NCI-H1436 treated with DMSO at 0.1 percent for 48 hours (cell line): ENCODE measurements at places on chromosomes 6 and 20.

GRCh38 chr6:33944686-33945411 is 141.0 kb upstream of the MLN start:
- DNase-seq: no peak

GRCh38 chr6:33000055-33000454 is 9.3 kb downstream of the HLA-DOA start:
- DNase-seq: no peak

GRCh38 chr6:160791981-160792418 is 90.0 kb downstream of the PLG start:
- DNase-seq: no peak

GRCh38 chr6:134938896-134939295 is 11.0 kb downstream of the ALDH8A1 start:
- DNase-seq: no peak

GRCh38 chr20:38222231-38222922 is 38.2 kb downstream of the KIAA1755 start:
- no peak for DNase-seq

GRCh38 chr20:18527836-18528235 is 20.1 kb downstream of the SEC23B start:
- no peak for DNase-seq

GRCh38 chr20:63290677-63291472 is 2.1 kb upstream of the COL20A1 start:
- DNase-seq: no peak

DNA sequence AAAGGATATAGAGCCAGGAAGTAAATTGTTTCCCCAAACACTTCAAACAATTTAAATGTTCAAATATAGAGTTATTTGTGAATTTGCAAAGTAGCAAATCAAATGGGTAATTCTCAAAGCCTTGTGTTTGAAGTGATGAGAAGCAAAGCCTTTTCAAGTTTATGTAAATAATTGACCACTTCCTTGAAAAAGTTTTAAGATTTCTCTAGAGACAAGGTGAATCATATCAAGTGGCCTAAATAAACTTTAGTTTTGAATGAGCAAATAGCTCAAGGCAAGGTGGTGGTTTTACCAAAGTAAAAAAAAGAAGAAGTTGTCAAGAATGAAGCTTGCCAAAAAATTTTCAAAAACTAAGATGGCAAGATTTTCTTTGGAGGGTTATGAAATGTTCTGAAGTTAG is 42.6 kb upstream of the IFNGR1 start:
- no peak for DNase-seq

DNA sequence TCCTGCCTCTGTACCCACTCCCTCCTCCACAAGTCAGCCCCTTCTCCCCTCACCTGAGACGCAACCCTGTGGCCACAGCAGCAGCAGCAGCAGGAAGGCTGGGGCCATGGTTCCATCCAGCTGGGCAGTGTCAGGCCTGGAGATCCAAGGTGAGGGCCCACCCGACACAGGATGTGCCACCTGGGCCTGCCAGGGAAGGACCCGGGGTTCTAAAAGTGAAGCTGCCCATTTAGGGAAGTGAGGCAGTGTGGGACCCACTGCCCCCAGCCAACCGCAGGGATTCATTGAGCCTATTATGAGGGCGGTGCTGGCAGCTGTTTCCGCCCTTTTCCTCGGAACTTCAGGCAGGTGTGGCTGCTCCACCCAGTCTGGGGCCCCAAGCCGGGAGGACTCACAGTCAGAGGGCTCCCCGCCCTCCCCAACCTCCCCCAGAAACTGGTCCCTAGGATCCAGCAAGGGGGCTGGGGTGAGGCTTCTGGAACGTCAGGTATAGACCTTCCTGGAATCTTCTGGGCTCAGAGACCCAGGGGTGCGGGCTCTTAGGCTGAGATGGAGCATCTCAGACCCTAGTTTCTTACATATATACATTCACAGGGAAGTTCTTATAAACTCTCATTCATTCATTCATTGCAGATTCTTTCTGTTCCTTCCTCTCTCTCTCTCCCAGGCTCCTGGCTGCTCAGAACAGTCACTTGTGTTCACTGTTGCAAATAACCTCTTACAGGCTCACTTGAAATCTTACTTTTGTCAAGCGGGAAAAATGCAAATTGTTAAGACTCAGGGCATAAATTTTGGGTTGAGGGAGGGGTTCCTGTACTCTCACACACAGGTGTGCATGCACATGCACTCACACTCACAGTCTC is at the start of gene TREML2:
TREML2 (minus strand) TSS at position 249 of the 863 bp plus-strand sequence; CDS start at position 108, 141 bp downstream.
- no peak for DNase-seq

DNA sequence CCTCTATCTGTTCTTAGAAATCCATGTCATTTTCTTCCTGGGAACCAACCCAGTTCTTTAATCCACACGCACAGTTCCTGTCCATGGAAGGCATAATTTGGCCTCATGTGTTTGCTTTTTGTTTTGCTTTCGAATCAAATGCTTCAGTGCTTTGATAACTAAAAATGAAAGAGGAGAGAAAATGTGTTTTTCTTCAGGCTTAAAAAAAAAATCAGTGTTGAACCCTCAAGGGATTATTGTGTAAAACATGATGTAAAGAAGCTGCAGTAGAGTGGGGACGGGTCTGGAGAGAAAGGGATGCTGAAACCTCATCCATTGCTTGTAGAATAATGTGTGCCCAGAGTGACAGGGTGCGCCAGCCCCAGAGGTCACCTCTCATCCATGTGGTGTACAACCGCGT is 197.5 kb upstream of the JARID2 start:
- DNase-seq: no peak

DNA sequence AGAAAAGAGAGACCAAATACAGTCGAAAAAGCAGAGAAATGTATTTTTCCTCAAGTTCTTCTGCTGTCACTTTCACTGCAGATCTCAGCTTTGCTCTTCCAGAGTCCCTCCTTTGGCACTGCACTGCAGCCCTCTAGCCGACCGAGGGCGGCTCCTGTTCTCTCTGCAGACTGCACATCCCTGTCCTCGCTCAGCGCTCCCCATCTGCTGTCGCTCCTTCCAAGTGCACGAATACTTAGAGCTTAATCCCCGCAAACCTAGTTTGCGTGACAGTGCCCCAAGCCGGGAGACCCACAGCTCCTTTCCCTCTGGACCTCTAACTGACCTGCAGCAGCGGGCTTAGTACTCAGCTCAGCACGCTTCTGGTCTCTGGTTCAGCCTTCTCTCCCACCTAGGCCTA is 15.2 kb downstream of the RPP21 start:
- no peak for DNase-seq

- DNase-seq: no peak
These were observed 25.4 kb upstream of the FOXF2 start for GRCh38 chr6:1363729-1364572.

- no peak for DNase-seq
These were observed 61.7 kb downstream of the E2F3 start for GRCh38 chr6:20463396-20463795.

DNA sequence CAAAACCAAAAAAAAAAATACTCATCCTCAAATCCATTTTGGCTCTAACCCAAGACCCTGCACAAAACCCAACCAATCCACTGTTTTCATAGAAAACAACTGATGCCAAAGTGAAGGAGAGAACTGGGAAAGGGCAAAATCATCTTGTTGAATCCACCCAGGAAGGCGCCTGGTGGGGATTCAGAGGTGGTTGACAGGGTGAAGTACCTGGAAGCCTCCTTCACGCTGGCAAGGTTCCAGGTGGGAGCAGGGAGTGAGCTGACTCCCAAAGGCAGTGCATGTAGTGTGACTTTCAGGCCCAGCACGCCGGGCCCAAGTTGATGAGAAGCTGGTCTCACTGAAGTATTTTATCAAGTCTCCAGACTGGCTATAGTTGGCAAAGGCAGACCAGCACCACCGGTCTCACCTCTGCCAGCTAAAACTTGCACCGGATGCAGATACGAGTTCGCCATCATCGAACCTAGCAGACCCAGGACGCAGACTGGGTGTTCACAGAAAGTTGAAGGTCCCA is 16.5 kb downstream of the PPP1R10 start:
- no peak for DNase-seq

DNA sequence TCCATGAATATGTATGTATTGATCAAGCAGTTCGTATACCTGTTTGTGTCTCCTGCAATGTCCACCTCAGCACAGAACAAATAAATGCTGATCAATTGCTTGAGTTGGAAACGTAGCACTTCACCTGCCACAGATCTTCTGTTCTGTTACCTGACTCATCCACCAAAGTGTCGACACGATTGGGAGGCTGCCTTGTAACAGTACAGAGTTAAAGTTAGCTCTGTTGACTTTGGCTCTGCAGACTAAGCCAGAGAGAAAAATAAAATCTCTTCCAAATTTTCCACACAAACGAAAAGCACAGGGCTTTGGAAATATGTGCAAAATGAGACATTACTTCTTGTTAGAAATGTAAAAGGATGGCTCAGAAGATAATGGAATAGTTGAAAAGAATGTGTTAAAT is 245.4 kb downstream of the NRN1 start:
- no peak for DNase-seq

- DNase-seq: no peak
These were observed at the start of gene SLC17A9 for GRCh38 chr20:62952373-62952967. Gene SLC17A9, plus strand, starts transcription at chr20:62952709. Its CDS starts 122 bp downstream, at chr20:62952831.

DNA sequence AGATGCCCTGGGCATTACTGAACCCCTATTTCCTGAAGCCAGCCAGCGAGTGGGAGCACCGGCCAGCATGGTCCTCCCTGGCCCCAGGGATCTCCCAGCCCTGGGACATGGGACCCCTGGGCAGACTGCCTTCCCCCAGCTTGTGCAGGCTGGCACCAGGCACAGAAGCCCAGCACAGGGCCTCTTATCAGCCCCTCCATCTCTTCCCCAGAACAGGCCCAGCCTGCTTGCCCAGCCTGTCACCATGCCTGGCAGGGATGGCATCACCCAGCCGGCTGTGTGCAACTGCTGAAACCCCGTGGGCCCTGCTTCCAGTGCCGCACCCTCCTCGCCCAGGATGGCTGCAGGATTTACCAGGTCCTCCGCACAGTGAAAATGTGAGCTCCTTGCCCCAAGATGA is 6.1 kb upstream of the OSBPL2 start:
- DNase-seq: no peak

- no peak for DNase-seq
These were observed 8.5 kb downstream of the L3MBTL3 start for GRCh38 chr6:130026859-130027258.

GRCh38 chr6:24497254-24497970 is 2.6 kb downstream of the ALDH5A1 start:
- no peak for DNase-seq

DNA sequence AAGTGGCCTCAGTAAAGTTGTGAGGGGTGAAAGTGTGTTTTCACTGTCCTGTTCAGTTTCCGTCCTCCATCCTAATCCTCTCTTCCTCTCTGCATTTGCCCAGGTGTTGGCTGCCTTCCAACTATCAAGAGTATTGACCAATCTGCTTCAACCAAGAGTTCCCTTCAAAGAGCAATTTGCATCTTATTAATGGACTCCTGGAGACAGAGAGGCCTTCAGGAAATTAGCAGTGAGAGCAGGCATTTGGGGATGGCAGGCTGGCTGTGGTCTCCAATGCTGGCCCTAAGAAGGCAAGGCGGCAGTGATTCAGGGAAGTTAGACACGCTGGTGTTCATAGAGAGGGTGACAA is 77.2 kb downstream of the GPR6 start:
- no peak for DNase-seq

DNA sequence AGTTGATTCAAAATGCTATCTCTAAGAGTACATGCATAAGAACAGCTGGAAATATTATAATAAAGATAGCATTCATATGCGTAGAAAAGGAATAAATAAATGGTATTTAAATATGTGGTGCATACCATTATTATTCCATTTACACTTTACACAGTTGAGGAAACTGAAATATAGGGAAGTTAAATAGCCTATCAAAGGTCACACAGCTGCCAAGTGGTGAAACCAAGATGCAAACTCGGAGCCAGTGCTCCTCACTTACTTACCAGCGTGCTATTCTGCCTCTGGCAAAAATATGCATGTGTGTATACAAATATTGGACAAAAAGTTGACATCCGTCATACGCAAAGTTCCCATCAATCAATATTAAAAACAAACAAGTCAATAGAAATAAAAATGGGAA is 22.3 kb upstream of the ANKEF1 start:
- no peak for DNase-seq

DNA sequence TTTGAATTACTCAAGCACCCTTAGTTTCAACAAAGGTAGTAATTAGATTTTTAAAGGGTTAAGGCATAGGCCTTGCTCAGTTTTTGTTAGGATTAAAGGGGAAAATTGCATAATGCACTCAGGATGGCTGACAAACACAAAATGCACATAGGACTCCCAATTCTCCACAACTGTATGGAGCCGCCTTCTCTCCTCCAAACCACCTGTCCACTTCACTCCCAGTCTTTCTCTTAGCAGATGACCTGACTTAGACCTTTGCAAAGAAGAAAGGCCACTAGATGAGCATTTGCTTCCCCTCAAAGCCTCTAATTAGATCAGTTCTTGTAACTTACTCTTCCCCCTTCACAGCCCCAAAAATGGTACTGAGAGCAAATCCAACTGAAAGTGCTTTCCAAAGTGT is 20.1 kb downstream of the NSFL1C start:
- DNase-seq: no peak

GRCh38 chr6:21636876-21637275 is 43.3 kb downstream of the SOX4 start:
- no peak for DNase-seq

DNA sequence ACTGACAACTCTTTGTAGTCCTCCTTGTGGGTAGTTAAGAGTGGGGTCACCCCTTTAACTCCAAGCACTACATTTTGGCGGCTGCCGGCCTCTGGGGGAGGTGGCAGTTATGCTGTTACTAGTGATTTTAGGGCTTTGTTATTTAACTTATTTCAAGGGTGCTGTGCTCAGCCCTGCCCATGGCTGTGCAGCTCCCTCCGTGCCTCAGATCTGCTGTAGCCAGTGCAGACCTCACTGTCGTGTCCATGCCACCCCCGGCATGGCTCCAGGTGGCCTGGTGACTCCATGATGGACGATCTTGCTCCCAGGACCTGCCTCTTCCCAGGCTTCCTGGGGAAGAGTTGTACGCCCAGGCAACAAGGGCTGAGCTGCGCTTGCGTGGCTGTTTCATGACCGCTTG is 15.4 kb downstream of the UQCC2 start:
- no peak for DNase-seq

DNA sequence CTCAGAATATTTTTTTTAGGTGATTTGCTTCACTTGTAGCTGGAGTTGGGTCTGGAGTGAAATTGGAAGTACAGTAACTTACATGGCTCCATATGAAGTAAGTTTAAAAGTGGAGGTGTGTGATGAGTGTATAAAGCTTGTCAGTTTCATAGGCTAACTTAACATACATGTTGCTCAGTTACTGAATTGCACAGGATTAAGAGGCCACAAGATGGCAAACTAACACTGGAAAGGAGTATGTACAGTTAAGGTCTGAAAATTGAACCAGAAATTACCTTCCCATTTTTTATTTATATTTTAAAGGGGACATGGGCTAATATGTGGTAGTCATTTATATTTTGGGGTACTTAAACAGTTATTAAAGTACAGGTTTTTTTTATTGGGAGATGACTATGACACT is 45.3 kb upstream of the SMIM8 start:
- DNase-seq: no peak

- DNase-seq: no peak
These were observed 83.1 kb downstream of the KCNB1 start for GRCh38 chr20:49399329-49399728.

DNA sequence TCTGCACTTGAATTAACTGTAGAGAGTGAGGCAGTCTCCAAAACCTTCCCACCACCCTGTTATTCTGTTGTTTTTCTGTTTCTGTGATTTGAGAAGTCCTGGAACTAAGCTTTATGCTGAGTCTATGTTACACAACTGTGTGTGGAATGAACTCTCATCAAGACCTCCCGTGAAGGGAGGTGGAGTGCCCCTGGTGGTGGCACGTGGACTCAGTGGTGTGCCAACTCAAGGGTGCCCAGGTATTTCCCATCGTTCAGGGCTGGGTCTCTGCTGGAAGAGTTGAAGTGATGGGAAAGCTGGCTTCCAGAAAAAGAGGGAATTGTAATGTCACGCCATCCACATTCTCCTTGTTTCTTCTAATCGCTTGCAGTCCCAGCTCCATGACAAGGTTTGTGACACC is 374.2 kb downstream of the SMOC2 start:
- no peak for DNase-seq
